ENCODE measurements at places on chromosomes 5 and 9.

DNA sequence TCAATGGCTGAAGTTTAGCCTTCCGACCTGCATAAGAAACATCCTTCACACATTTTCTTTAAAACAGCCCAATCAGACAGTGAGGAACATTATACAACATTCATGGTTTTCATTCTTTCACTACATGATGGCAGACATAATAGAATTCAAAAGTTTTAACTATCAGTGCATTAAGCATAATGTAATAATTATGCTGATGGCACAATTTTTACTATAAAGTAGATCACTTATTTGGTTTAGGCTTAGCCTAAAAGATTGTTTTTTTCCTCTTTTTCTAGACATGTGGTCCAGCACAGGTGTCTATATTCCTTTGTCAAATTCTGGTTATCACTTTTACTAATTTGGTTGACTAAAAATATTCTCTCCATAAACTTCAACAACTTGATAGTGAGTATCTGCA, 46.5 kb downstream of the EFNA5 start:
- no peak for DNase-seq

- no peak for DNase-seq
These were observed 384.7 kb downstream of the DMRT2 start for GRCh38 chr9:1434811-1435210.

- no peak for DNase-seq
These were observed at the start of gene GHR for GRCh38 chr5:42423285-42424165. GHR (plus strand) TSS chr5:42423439; CDS start chr5:42565875, 142,436 bp downstream.

GRCh38 chr5:97097326-97098230, 44.8 kb downstream of the LIX1 start:
- DNase-seq = no peak

DNA sequence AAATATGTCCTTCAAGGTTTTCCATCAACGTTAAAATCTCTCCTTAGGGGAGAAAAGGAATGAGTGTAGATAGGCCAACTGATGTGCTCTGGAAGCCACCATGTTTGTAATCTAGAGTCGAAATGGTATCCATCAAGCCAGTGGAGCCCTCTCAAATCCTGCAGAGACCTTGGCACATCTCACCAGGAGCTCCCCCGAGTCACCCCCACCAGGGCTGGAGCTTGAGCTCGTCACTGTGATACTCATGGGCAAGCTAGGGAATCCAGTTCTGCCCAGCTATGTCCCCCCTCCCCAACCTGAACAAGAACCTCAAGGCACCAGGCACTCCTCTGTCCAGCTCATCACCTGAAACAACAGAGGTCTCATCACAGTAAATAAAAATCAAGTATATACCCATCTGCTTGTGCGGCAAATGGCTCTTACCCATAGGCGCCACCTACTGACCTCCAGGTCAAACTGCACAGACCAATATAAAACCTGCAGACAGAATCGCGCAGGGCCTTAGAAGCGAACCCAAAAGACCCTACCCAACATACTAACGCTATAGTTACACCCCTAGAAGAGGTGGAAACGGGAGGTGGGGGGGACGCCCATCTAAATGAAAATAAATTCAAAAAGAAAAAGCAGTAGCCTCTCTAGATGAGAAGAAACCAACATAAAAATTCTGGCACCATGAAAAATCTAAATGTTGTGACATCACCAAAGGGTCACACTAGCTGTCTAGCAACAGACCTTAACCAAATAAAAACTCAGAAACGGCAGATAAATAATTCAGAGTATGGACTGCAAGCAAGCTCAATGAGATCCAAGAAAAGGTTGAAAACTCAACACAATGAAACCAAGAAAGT, 75.0 kb downstream of the TTC39B start:
- DNase-seq = no peak

GRCh38 chr5:134460551-134460950, 48.9 kb upstream of the CDKN2AIPNL start:
- DNase-seq = no peak

DNA sequence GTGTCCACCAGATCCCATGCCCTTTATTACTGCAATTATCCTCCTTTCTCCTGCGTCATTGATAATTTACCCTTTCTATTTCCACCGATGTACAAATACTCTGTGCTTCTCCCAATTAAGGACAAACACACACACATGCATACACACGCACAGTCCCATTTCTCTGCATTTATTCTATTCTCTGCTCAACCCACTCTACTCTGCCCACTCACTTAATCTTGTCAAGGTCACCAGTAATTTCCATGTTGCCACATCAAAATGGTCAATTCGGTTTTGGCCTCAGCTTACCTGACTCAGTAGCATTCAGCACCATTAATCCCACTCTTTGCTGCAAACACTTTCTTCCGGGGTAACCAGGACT, 14.6 kb upstream of the STRBP start:
- DNase-seq = no peak

DNA sequence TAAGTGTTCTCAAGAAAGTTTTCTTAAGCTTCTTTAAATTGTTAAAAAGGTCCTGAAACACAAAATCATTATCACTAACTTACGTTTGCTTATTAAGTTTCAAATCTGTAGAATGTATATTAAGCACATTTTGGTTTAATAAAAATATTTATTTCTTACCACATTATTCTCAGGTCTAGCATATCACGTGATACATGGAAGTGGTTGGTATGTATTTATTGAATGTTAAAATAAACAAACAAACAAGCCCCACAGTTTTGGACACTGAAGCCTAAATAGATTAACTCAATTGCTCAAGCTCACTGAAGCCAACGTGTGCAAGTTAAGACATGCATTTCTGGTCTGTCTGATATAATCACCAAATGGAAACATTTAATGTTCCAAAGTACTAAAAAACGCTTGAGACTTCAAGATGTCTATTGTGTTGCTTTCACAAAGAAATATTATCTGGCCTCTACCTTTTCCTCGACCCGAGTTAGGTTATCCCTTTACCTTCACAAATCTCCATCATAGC, 1136.9 kb downstream of the TAF11L14 start:
- no peak for DNase-seq

GRCh38 chr9:33443464-33444154, 3.8 kb downstream of the AQP3 start:
- DNase-seq = no peak

DNA sequence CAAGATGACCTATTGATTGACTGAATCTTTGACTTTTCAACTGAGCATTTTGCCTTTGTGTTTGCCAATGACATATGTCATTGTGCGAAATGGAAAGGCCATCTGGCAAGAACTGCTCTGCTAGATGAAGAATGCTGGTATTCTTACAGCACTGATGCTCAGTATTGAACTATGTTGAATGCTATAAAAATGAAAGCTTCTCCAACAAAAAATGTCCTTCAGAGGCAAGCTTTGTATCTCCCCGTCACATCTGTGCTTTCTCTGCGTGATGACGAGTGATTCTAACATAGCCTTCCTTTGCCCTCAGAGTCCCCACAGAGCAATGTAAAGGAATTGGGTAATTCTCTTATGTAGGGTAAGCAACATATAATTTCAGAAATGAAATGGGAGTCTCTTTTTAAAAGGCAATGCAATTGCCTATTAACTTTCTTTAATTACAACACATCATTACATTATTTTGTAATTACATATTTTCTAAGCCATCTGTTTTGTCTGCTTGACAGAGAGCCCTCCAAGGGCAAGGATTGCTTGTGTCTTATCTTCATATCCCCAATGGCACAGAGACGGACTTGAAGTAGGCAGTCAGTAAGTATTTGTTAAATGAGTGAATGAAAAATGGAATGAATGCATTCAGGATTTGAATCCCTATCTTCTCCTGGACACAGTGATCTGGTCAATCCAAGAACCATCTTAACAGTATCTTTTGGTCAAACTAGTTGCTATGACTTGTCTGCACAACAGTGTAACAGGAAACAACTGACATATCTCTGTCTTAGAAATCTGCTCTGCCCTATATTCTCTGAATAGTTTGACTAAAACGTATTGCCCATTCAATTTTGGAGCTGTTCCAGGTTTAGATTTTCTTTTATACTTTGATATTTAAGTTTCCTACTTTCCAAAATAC, 46.1 kb downstream of the ENC1 start:
- no peak for DNase-seq

DNA sequence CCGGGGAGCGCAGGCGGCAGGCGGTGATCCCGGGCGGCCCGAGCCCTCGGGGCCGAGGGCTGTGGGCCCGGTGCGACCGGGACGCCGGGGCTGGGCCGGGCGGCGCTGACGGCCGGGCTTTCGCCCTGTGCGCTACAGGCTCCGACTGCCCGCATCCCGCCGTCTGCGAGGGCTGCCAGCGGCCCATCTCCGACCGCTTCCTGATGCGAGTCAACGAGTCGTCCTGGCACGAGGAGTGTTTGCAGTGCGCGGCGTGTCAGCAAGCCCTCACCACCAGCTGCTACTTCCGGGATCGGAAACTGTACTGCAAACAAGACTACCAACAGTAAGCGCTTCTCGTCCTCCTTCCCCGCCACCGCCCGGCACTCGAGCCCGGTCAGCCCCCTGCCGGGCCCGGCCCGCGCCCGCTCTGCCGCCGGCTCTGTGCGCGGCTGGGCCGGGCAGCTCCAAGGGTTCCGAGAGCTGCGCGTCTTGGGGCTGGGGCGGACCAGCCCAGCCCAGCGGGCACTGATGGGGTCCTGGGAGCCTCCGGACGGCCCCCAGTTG, 1.6 kb downstream of the LMX1B start:
- DNase-seq = no peak

- DNase-seq = no peak
These were observed 21.4 kb downstream of the TMEM245 start for GRCh38 chr9:109098171-109098959.

- DNase-seq = peak; percentile 35
These were observed 11.9 kb downstream of the GRIN1 start for GRCh38 chr9:137150617-137151457.

DNA sequence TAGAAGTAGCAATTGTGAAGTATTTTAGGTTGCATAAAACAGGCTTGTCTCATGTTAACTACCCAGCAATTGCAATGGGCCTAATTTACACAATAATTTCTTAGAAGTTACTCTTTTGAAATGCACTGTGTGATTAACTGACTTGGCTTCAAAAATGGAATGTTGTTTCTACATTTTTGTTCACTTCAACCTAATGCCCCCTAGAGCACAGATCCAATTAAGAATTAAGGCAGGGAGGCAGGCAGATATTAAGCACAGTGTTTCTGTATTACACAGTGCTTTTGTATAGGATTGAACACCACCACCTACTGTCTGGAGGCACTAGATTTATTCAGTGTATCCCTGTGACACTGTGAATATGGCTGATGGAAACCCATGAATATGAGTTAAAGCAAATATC, 302.1 kb downstream of the FBXL17 start:
- DNase-seq = no peak

- DNase-seq = no peak
These were observed 110.8 kb downstream of the LHX2 start for GRCh38 chr9:124122321-124122720.

DNA sequence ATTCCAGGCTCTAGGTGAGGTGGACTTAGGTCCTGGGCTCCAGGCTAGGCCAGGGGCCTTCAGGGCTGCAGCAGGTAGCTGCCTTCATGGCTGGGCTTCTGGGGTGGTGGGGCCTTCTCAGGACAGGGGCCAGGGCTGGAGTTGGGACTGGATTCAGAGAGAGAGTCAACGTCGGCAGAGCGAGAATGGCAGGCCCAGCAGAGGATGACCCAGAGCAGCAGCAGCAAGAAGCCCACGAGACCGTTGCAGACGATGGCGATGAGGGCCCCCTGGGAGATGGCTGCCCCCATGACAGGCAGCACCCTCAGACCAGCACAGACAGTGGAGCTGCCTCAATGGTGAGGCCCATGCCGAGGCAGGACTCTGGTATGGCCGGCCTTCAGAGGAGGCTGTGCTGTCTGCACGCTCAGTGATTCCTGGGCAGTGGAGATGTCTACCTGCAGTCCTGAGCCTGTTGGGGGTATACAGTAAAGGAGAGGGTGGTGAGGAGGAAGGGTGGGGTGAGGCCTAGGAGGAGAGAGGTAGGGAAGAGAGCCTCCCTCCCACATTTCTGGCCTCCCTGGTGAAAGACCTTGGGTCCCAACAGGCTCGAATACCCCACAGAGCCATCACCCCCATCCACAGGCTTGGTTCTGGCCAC, 1.3 kb downstream of the ENHO start:
- no peak for DNase-seq

DNA sequence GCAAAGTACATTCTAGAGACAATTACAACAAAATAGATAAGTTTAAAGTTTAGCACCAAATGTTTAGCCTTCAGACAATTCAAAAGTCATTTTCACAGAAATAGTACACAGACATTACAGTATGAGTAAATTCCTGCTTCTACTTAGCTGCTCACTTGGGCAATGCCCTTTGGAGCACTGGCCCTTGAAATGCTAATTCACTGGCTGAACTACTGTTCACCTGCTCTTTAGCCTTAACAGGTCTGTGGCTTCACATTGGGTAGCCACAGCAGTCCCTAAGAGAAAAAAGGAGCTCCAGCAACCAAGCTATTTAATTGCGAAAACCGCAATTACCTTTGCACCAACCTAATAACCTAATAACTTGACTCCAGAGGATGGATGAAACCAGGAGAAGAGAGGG, 916.2 kb upstream of the DMAC1 start:
- no peak for DNase-seq

- no peak for DNase-seq
These were observed 133.0 kb downstream of the GNA14 start for GRCh38 chr9:77514886-77515711.

DNA sequence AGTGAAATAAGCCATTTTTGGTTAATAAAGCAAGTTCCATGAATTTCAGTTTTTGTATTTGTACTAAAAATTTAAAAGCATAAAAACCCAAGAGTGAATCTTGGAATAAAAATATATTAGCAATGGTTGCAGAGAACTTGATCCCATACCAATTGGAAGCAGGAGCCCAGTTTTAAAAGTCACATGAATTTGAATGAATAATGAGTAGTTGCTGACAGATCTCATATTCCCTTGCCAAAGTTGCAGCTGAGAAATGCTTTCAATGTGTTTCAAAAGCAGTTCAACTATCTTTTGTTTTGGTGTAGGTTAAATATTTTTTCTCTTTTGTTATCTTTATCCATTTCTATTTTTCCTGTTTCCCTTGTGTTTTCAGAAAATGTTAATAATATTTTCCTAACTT, 818.6 kb downstream of the CDH18 start:
- no peak for DNase-seq

DNA sequence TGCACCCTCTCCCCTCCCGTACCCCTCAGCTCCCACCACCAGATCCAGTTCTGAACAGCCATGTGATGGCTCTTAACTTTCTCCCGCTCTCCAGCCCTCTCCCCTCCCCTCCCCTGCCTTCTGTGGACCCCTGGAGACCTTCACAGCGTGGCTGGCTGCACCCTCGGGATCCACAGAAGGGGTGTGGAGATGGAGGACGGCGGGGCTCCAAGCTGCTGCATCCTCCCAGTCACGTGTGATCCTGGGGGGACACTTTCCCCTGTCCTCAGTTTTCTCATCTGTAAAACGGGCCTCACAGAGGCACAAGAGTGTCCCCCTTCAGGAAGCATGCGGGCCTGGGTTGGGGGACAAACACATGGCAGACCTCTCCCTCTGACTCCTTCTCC, 276.0 kb upstream of the MVB12B start:
- DNase-seq = no peak

DNA sequence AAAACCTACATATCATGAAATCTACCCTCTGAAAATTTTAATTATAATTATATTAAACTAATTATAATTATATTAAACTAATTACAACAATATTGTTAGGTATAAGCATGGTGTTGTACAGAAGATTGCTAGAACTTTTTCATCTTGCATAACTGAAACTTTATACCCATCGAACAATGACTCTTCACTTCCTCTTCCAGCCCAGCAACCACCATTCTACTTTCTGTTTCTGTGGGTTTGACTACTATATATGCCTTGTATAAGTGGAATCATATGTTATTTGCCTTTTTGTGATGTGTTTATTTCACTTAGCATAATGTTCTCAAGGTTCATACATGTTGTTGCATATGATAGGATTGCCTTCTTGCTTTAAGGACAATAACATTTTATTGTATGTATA, 274.2 kb upstream of the CCNH start:
- DNase-seq = no peak

GRCh38 chr9:136051453-136051836, 43.6 kb downstream of the NACC2 start:
- no peak for DNase-seq
